ENCODE measurements at places on chromosomes 2 and 18.

- DNase-seq = no peak
Observed at GRCh38 chr18:62827397-62827796, 112.1 kb downstream of the PHLPP1 start.

GRCh38 chr2:164134336-164134735 lies 398.5 kb upstream of the FIGN start:
- peak; percentile 42 for DNase-seq

DNA sequence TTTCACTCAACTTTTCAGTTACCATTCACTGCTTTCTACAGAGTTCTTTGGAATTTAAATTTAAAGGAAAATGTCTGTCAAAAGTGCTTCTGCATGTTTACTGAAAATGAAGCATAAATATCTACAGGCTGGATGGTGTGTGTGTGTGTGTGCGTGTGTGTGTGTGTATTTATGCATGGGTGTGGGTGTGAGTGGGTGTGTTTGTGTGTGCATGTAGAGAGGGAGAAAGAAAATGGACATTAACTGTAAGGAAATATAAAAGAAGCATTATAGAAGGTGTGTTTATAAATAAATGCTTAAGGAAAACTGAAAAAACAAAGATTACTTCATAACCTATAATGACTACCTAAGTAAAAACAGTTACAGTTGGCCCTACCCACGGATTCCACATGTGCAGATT lies 43.2 kb downstream of the FANCL start:
- no peak for DNase-seq

GRCh38 chr2:9001229-9001628 lies 2.3 kb downstream of the MBOAT2 start:
- no peak for DNase-seq

DNA sequence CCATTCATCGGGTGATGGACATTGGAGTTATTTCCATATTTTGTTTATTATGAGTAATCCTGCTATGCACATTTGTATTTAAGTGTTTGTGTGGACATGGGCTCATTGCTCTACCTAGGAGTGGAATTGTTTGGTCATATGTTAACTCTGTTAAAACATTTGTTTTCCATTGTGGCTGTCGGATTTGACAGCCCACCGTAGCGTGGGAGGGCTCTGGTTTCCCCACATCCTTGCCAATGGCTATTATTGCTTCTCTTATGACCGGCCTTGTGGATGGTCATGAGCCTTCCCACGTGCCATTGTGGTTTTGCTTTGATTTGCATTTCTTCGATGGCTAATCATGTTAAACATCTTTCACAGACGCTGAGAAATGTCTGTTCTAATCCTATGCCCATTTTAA lies 92.0 kb downstream of the ZNF236 start:
- no peak for DNase-seq

DNA sequence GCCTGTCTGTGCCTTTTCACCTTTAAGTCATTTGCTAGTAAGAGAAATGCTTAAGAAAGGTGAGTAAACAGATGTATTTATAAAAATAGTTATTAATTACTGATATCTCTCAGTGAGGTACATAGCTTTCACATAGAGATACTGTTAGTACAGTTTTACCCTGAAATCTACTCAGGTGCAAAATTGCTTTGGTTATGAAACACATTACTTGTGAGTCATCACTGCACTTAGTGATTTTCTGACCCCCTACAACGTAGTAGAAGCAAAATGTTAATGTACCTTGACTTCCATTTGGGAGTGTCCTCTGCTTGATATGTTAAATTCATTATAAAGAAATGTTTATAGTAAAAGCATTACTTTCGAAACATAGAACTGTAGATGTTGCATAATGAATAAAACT lies 6.5 kb downstream of the GLS start:
- no peak for DNase-seq

GRCh38 chr2:37506407-37507050 lies 162.1 kb downstream of the QPCT start:
- no peak for DNase-seq

DNA sequence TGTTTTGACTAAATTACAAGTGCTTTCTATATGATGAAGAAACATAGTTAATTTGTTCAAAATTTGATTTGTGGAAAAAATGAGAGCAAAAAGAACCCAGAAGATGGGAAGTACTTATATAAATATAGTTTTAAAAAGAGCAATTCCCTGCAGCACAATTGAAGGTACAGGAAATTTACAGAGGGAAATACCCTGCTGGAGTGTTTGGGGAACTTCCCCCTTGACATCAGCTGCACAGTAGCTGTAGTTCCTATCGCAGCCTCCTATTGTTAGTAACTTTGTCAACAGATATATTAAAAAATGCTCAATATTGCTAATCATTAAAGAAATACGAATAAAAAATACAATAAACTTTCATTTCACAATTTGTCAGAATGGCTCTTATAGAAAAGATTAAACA lies 1118.8 kb upstream of the ZEB2 start:
- DNase-seq = no peak

DNA sequence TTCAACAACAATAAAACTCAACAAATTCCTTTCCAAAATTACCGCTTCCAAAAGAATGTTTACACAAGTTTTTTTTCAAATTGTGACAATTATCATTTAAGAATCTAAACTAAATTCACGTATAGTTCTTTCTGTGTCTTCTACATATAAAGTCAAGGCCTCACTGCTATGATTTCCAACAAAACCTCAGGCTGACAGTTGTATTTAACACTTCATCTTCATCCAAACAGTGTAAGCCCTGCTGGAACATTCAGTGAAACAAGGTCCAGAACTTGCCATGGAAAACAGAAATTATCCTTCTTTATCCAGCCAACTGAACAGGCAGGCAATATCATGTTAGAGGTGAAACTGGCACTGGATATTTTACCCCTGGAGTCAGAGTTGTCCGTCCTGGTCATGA lies 357.9 kb downstream of the PID1 start:
- no peak for DNase-seq

GRCh38 chr18:40957533-40958070 lies 997.4 kb upstream of the PIK3C3 start:
- DNase-seq = no peak

GRCh38 chr2:38214209-38214717 lies 138.3 kb upstream of the CYP1B1 start:
- DNase-seq = no peak

DNA sequence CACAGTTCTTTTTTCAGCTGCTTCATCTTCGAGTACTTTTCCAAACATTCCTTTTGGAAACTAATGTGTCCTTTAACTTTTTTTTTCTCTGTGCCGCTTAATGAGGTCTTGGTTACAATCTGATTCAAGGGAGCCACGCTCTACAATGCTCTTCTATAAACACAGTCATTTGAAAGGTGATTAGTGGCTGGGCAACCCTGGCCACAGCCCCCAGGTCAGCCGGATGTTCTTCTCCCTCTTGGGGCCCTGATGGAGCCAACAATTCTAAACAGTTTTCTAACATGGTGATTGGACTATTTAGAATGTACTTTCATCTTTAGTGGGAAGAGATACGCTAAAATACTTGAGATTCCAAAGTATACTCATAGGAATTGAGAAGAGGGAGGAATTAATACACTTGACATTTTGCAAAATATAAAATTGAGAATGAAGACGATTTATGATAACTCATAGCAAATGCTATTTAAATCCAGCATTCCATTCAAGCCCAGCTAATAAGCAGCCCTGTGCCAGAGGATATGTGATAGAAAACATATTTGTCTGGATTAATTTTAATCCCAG lies 83.7 kb upstream of the MBOAT2 start:
- peak; percentile 87 for DNase-seq

DNA sequence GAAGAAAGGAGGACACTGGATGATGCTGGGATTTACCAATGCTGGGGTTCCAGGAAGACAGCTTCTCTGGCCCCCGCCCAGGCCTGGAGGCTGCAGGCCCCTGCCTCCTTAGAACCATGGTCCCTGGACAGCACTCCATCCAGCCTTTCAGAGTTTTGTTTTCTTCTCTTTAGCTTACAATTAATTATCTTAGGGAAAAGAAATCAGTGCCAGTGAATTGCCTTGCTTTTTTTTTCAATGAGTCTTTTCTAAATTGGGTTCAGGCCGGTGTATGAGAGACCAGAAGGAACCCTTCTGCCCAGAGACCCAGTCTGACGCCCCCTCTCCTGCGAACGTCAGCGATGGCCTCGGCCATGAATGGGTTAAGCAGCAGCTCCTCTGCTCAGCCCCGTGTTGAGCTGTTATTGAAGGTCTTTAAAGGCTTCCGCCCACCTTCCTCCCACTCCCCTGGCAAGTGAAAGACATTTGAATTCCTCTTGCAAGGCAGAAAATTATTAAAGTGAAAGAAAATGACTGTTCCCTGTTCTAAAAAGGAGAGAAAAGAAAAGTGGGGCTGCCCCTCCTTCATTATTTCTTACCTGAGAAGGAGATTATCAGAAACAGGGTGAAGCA lies 65.7 kb upstream of the CHMP1B start:
- DNase-seq = no peak

DNA sequence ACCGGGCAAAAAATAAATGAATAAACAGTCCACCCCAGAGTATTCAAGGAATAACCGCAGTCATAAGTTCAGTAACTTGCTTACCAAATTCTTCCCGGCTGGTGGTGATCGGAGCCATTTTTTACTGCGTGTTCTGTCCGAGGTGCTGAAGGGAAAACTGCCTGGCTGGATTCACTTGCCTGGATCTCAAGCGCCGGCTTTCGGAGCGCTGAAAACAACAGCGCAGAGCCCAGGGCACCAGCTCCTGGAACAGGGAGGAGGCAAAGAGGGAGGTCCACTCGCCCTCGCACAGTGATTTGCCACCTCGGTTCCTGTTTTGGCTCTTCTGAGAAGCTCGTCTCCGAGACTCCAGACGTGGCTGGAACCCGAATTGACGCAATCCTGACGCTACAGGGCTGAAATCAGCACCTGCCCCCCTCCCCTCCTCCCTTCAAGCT lies at the start of gene SYT4:
Gene SYT4 (minus strand): TSS at position 327 of the 437 bp plus-strand sequence. CDS start 209 bp downstream, at position 118.
- DNase-seq = peak; percentile 30

DNA sequence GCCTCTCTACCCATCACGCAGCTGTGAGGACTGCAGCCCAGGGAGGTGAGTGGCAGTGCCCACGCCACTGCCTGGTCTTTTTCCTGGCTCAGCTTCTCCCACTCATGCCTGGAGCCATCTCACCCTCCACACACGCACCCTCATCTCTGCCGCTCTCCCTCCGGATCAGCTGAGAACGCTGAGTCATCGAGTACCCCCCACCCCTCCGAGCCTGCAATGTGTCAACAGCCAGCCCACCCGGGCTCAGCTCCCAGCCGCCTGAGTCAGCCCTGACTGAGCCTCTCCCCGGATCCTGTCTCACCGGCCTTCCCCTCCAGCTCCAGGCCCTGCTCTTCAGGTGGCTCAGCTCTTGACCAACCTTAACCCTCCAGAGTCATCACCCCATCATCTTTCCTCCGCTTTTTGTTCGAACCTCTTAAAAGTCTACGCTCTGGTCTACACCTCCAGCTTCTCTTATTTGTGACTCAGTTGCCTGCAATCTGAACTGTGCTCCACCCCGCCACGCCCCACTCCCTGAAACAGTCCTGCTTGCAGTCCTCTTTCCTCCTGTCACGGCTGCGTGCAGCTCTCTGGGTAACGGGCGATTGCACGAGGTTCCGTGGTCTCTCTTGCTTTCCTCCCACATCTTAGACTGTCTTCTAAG lies 94.4 kb upstream of the ASAP2 start:
- DNase-seq = peak; percentile 93

DNA sequence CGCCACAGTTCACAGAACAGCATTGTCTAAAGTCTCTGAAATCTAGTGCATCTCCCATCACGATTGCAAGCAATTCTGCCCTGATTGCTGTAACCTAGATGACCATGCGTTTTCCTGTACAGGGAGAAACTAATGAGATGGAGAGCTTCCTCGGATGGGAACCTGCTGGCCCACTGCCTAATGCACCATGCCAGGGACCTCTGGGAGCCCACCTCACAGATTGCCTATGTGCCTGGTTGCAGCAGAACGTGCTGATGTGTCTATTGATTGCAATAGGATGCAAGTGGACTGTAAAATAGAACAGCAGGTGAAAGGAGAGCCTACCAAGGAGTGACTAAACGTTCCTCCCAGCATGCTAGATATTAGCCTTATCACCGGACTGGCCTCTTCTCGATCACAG lies 141.0 kb upstream of the RAB12 start:
- DNase-seq = no peak

DNA sequence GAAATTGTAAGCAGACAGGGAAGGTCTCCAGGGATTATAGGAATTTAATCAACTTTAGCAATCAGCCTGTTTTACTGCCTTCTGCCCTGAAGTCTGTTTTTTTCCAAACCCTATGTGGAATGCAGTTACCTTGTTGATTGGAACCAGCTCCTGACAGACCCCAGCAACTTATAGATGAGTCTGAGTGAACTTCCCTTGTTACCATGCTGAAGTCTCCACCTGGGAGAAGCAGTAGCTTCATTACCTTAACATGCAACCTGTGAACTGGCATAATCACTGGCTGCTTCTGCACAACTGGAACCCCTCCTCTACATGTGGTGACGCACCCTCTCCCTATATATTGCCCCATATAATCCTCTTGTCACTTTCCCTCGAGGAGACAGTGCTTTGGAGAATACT lies 226.3 kb upstream of the SPOPL start:
- peak; percentile 36 for DNase-seq

DNA sequence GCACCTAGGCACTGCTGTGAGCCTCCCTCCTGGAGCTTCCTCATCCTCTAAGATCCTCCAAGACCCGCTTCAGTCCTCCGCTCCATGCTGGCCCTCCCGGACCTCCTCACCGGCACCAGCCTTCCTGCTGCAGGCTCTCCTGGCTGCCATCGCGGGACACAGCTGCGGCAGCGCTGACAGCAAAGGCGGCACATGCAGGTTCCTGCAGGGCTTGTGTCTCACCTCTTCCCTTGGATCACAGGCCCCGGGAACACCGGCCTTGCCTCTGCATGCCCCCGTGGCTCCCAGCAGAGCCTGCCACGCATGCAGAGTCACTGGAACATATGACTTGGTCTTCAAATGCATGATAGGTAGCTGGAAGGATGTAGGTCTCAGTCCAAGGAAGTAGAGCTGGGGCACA lies 67.2 kb downstream of the PTGR3 start:
- DNase-seq = no peak

GRCh38 chr2:219297766-219298456 lies 11.3 kb downstream of the PTPRN start:
- DNase-seq = no peak

- no peak for DNase-seq
Observed at GRCh38 chr2:96538487-96539214, 2.1 kb downstream of the ARID5A start.

DNA sequence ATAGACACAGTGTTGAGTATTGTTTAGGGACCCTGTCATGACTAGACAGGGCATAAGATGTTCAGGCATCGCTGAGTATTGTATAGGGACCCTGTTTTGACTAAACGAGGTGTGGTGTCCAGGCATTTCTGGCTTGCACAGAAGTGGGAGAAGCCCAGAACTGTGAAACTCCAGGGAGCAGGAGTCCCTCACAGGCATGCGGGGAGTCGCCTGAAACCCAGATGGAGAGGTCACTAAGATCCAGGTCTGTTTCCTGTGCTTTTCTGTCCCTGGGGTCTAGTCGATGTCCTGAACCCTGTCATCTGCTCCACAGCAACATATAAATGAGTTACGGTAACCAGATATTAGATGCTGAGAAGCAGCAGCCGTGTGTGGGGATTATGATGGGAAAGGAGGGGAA lies 469.0 kb upstream of the SALL3 start:
- no peak for DNase-seq
